ENCODE measurements at places on chromosomes 12 and 14.

GRCh38 chr12:115570069-115570777 is 707.3 kb downstream of the MED13L start:
- peak; percentile 38 for DNase-seq

- DNase-seq, result no peak
Observed at GRCh38 chr14:94411638-94412037, 23.2 kb upstream of the SERPINA1 start.

DNA sequence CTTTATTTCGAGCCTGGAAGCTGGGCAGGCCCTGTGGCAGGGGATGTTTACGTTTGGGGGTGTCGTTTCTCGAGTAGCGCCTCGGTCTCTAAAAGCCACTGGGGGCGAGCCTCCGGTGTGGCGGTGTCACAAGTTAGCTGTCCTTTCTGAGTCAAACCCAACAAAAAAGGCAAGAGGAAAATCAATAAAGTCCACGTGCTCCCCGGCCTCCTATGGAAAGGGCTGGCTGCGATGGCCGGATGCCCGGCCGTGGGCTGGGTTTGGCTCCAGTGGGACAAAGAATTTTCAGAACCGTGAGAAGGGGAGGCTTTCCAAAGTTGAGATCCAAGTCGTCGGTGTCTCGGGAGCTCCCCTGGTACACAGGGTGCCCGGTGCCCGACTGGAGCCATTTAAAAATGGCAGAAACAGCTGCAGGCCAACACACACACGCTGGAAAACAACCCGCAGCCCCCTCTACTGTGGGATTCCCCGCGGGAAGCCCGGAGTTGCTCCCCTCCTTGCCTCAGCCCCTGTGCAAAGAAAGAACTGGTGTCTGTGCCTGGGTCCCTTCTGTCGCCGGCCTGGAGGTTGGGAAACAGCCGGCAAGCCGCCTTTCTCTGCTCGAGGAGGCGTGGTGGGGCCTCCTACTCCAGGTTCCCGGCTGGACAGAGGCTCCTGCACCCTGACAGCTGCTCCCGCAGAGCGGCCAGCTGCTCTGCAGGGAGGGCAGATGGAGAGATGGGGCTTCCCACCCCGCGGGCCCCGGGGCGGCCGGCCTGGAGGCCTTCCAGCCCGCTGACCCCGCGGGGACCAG is 1.9 kb downstream of the BCL7A start:
- peak; percentile 88 for DNase-seq

DNA sequence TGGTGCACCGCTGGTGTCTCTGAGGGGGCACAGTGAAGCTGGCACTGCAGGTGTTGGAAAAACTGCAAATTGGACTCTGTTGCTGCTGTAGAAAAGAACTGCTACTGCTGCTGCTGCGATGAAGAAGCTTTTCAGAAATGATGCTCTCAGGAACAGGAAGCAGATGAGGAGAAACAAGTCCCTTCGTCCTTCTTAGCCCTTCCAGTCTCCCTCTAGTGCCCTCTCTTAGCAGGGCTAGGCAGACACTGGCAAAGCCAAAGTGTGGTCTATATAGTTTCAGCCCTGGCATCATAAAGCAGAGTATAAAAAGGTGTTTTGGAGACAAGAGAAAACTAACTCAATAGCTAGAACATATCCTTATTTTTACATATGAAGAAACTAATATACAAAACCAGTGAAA is 174.5 kb downstream of the MYRFL start:
- DNase-seq, result no peak

DNA sequence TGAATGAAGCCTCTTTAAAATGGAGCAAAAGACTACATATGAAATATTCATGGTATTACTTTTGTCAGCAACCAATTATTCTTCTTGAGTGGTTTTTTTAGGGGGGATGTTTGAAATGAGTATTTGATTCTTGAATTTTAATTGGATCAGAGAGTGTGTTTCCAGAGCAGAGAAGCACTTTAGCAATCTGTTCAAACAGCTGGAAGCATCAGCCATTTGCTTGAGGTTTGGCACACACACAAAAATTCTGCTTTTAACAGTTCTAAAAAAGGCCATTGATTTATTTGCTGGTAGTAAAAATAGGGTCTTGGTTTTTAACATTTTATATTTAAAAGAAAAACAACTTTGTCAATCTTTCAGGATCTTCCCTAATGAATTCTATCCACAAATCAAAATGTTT is 292.7 kb downstream of the LRFN5 start:
- DNase-seq, result no peak

DNA sequence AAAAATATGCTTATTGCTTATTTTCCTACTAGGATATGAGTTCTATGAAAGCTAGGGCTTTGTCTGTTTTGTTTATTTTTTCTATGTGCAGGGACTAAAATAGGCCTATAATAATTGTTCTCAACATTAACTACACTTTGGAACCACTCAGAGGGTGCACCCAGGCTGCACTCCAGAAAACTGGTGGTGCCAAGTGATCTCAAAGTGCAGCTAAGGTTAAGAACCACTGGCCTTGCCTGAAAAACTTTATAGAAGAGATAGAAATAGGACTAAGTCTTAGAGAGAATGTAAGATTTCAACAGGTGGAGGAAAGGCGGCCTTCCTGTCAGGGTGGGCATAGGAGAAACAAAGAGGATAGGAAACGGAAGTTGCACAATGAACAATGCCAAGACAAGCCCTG is 37.7 kb upstream of the NR1H4 start:
- DNase-seq, result no peak

GRCh38 chr14:101185073-101185835 is 281.7 kb upstream of the RTL1 start:
- no peak for DNase-seq

DNA sequence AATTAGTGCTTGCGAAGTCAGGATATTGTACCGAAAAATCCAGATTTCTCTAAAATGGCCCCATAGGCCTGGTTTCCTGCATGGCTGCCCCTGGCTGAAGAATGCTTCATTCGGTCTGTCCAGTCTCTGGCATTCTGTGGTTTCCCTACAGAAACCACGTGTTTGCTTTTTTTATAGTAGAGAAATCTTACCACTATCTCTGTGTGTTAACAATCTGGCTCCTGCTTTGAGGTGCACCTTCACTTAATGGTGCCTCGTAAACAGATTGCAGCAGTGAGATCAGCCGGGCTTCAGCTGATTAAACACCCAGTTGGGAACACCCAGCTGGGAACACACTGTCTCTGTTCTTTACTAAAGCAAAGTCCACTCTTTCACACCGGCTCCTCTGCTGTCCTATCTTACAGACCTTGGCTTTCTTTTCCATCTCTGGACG is 6.7 kb upstream of the DNAAF2 start:
- no peak for DNase-seq

DNA sequence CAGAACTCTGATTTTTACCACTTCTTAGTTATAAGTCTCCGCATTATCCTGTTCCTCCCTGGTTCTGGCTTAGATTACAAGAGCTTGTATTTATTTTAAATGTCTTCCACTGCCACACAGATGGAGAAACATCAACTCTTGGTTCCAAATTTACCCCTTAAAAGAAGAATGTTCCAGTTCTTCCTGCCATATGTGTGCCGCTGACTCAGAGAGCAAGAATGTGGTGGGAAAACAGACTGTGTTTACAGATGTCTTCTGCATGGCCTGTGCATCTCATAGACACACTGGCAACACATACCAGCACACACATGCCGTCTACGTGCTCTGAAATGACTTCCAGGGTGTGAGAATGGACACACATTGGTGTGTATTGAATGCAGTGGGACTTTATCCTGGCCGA is 383.0 kb downstream of the LRIG3 start:
- DNase-seq, result no peak

DNA sequence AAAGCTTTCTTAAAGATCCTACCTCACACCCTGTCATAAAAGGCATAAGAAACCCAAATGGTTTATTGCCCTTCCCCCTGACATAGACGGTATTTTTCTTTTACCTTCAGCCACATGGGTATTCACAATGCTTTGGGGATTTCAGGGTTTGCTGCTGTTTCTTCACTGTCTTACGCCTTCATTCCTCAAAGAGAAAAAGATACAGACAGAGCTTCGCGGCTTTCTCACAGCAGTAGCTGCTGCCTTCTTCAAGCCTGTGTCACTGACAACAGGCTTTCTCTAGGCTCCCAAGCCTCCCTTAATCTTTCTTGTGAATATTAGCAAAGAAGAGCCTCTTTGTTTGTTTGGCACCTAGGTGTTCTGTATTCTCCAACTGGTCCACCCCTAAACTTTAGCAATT is 197.4 kb upstream of the ARID2 start:
- no peak for DNase-seq

GRCh38 chr12:20808521-20808920 is 2.0 kb upstream of the SLCO1B3 start:
- no peak for DNase-seq

GRCh38 chr14:58815794-58816193 is 178.0 kb downstream of the DACT1 start:
- no peak for DNase-seq

GRCh38 chr12:4203772-4204376 is 69.7 kb upstream of the CCND2 start:
- DNase-seq, result no peak

GRCh38 chr12:82015623-82016347 is 256.6 kb upstream of the PPFIA2 start:
- DNase-seq, result no peak

- DNase-seq, result no peak
Observed at GRCh38 chr14:41872931-41873685, 266.4 kb downstream of the LRFN5 start.

GRCh38 chr14:103155010-103155409 is 31.7 kb downstream of the TNFAIP2 start:
- no peak for DNase-seq

DNA sequence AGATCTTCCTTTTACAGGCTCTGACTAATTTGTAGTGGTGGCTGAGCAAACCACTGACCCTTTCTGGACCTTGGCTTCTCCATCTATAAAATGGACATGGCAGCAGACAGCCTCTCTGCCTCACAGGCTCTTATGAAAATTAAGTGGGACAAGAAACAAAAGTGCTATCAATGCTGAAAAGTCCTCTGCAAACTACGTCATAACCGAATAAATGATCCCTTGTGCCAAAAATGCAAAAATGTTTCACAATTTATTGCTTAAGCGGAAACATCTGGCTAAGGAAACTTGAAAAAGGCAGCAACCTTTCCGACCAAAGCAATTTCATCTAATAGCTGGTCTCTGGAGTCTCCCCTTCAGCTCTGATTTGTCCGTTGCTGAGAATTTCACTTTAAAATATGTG is 108.5 kb upstream of the PLXNC1 start:
- DNase-seq, result no peak

- DNase-seq, result no peak
Observed at GRCh38 chr14:95440496-95440895, 76.0 kb downstream of the SYNE3 start.

DNA sequence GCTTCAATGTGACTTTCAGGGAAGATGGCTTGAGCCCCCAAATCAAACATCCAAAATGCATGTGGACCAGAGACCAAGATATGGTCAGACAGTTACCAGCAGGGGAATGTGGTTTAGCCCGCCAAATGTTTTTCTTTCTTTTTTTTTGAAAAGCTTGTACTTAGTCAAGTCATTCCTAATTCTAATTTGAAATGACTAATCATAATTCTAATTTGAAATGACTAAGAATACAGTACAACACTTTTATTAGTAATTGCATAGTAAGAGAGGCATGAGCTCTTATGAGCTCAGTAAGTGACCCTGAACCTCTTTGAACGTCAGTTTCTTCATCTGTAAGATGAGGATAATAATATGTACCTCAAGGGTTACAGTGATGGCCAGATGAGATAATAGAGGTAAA is 72.4 kb downstream of the HECTD4 start:
- no peak for DNase-seq

DNA sequence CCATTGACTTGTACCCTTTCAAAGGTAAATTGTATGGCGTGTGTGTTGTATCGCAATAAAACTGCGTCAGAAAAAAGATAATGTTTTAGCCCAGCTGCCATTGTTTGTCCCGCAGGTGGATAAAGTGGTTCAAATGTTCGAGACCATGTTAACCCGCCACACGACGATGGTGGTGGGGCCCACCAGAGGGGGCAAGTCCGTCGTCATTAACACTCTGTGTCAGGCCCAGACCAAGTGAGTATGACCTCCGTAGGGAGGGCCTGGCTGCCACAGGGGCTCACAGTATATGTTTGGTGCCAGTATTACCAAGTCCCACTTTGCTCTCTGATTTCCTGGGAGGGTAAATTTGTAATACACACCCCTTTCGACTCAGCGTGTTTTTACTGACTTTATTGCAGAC is 96.9 kb downstream of the DNAH10 start:
- DNase-seq, result no peak

Data from glutamatergic neuron (in vitro differentiated cells).